GF-D8 (cell line): ENCODE measurements at places on chromosomes 3 and 15.

DNA sequence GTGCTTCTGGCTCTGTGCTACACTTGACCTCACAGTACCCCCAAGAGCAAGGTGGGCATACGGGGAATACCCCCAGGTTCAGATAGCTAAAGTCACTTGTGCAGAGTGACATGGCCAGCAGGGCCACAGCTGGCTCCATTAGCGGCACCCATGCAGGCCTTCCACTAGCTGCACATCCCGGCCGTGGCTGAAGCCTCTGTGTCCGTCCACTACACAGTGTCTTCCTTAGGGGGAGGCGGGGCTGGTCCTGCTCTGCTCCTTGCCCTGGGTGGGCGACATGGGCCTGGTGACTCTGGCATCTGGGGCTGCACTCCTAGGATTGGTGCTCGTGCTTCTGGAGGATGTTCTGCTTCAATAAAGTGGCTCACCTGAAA, 169.1 kb upstream of the IQSEC1 start:
- DNase-seq, result no peak

DNA sequence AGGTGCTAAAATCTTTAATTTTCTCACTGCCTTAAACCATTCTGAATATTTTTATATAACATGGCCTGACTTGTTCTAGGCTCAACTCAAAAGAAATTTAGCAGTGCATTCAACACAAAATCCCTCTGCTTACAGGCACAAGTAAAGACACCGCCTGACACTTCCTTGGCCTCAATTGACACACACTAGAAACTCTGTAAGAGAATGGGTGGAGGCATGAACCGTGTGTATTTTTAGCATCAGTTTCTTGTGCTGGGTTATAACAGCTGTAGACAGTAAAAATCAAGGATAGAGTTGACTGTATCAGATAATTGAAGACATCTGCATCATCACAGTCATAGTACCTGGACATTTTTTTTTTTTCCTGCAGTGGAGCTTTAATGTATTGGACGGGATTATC, 54.3 kb downstream of the SLC9A9 start:
- no peak for DNase-seq

- DNase-seq, result no peak
These were observed 198.2 kb upstream of the STRIT1 start for GRCh38 chr3:155491696-155492095.

DNA sequence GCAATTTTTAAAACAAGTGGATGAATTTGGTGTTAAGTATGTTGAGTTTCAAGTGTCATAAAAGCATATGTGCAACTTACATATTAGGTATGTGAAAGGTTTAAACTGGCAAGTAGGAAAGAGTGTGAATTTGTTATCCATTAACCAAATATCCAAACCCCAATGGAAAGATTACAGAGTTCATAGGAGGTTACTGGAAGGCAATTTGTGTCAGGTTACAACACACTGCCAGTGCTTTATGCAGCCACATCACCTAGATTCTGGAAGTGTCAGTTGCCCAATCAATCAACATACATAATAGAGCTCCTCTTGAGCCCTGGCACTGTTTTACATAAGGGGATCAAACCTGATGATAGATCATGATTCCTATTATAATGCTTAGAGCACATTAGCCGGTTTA, 261.0 kb downstream of the ROBO1 start:
- DNase-seq, result no peak

- no peak for DNase-seq
These were observed 3.9 kb downstream of the HHLA2 start for GRCh38 chr3:108300103-108300849.

GRCh38 chr3:178705925-178706324, 169.7 kb downstream of the KCNMB2 start:
- DNase-seq, result no peak

DNA sequence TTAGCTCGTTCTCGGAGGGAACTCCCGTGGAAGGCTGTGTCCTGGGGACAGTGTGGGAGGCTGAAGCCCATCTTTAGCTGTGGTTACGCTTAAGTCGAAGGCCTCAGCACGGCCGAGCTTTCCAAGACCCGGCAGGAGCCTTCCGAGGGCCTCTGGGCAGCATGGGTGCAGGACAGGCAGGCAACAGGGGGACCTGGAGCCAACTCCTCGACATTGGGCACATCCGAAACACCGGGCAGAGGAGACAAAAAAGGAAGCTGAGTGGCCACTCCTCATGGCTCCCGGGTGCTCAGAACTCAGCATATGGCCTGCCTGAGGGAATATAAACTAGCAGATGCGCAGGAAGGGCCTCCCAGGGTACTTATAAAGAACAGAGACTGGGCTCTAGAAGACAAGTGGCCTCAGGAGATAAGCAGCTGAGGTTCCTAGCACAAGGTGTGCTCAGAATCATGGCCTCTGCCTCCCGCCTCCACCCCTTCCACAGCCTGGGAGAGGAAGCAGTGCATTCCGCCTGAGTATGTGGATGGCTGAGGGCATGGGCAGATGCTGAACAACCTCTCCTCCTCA, 34.1 kb downstream of the ABTB1 start:
- no peak for DNase-seq

DNA sequence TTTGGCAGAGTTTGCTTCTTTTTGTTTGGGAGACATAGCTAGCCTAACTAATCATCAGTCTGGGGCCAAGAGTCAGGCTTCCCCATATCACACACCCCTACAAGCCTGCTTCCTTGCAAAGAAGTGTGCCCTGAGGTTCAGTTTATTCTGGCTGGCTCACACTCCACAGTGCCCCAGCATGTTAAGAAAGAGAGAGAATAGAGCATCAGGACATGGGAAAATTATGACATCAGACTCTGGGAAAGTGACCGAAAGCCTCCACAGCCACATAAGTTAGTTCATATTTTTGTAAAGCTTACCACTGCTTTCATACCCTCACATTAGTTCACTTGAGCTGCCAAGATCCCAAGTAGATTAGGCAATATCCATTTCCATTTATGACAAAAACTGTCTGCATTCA, 63.0 kb upstream of the CFAP161 start:
- no peak for DNase-seq

DNA sequence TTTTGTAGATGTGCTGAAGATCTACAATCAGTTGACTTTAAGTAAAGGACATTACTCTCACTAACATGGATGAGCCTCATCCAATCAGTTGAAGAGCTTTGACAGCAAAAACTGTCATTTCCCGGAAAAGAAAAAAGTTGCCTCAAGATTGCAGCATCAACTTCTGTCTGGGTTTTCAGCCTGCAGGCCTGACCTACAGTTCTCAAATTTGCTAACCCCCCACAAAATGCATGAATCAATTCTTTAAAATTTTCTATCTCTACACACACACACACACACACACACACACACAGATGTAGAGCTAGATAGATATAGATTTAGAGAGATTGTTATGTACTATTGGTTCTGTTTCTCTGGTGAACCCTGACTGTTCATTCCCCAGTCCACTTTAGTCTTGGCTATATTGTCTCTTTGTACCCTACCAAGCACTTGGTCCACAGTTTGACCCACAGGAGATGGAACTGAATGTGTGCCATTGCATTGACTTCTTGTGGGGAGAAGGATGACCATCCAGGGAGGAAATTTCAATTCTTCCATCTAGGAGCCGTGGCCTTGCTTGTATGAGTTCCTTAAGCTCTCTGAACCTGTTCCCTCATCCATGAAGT, 228.3 kb downstream of the CLSTN2 start:
- no peak for DNase-seq

DNA sequence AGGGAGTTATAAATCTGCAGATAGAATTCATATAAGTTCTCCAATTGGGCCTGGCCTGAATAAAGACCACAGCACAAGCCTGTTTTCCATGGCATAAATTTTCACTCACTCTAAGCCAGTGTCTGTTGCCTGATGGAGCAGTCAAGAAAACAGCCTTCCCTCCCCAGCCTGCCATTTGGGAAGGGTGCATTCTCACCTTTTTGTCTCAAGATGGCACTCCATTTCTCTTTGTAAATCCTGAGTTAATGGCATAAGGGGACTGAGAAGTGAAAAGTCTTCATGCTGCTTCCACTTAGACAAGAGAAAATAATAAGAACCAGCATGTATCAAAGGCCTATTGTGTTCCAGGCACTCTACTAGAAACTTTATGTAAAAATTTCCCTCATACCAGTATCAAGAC, 115.6 kb upstream of the MANF start:
- DNase-seq, result no peak

GRCh38 chr3:72013084-72013483, 228.1 kb upstream of the PROK2 start:
- DNase-seq, result no peak

GRCh38 chr15:79105141-79105540, 14.6 kb upstream of the RASGRF1 start:
- DNase-seq, result no peak

GRCh38 chr15:70955151-70955550, 62.5 kb downstream of the LRRC49 start:
- no peak for DNase-seq

- DNase-seq, result no peak
These were observed 357.4 kb downstream of the ERC2 start for GRCh38 chr3:56110886-56111285.

GRCh38 chr15:83794209-83794608, 140.3 kb downstream of the ADAMTSL3 start:
- DNase-seq, result no peak

- no peak for DNase-seq
These were observed 72.4 kb upstream of the BBX start for GRCh38 chr3:107450254-107450893.

DNA sequence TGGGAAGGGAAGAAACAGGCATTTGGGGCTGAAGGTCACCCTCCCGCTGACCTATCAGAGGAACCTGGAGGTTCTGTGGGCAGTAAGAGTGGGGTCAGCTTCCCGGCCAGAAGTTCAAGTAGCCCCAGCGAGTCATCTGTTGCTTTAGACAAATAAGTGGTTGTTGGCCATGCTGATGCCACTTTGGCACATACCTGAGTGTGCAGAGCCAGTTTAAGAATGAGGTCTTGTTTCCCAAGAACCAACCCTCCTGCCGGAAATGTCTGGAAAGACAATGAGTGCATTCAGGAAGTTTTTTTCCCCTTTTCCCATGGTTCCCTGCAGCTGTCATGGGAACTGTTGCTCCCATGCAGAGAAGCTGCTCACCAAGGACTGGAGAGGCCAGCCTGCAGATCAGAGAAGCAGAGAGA, 166.7 kb downstream of the ZNF621 start:
- no peak for DNase-seq

DNA sequence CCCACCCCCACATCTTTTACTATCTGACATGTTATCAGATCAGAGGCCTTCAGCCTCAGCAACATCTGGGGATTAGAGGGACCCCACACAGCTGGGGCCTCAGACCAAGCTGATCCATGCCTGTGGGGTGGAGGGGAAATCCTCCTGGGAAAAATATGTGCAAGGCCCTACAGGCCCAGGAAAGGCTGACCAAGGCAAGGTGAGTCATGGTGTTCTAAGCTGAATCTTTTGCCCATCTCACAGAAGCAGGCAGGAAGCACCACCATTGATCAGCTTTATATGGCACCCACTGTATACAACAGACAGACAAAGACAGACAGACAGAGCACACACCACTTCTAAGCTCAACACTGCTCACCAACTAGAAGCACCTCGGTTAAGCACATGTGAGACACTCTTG, 12.4 kb upstream of the PARP6 start:
- DNase-seq, result no peak

- no peak for DNase-seq
These were observed 70.7 kb downstream of the SSR3 start for GRCh38 chr3:156483961-156484787.

DNA sequence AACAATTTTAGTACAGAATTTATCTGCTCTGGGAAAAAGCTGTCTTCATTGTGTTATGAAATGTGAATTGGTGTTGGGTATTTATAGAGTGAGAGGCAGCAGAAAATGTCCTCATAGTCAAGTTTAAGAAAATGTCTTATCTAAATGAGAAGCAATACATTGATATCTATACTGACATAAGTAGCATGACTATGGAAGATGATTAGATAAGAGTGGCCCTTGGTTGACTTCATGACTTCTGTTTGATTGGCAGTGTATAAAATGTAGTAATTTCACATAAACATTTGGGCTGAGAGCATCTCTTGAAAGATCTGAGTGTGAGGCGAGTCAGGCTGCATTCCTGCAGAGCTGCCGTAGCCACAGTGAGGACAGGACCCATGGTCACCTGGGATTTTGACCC, 19.4 kb downstream of the MCTP2 start:
- DNase-seq, result no peak

DNA sequence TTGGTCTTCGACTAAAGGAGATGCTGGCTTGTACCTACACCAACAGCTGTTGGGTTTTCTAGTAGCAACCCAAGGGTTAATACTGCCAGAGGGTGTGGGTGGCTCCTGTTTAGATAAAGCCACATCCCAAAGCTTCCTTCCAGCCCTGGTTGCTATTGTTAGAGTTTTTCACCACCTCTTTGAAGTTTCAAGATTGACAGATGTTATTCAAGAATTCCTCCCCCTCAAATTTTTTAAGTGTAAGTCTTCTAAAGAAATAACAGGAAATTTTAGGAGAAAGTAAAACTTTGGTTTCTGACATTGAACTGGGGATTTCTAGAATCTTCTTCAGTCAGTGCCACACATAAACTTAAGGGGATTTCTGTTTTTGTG, 60.9 kb downstream of the TGFBR2 start:
- no peak for DNase-seq

DNA sequence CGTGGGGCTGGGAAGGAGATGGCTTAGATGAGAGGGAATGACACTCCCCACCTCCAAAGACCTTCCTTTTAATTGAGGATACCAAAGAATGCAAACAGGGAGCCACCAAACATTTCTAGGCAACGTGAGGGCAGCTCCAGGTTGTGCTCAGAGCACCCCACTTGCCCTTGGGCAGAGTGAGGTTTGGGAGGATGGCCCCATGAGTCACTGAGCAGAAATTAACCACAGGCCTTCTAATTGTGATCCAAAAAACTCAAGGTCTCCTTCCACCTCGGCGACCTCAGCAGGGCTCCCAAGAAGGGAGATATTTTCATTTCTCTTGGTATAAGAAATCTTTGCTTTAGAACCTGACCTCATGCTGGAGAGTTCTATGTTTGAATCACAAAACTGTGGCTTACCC, 305.0 kb upstream of the TPM1 start:
- DNase-seq, result no peak

GRCh38 chr3:64133987-64134386, 91.3 kb downstream of the PRICKLE2 start:
- DNase-seq, result no peak

DNA sequence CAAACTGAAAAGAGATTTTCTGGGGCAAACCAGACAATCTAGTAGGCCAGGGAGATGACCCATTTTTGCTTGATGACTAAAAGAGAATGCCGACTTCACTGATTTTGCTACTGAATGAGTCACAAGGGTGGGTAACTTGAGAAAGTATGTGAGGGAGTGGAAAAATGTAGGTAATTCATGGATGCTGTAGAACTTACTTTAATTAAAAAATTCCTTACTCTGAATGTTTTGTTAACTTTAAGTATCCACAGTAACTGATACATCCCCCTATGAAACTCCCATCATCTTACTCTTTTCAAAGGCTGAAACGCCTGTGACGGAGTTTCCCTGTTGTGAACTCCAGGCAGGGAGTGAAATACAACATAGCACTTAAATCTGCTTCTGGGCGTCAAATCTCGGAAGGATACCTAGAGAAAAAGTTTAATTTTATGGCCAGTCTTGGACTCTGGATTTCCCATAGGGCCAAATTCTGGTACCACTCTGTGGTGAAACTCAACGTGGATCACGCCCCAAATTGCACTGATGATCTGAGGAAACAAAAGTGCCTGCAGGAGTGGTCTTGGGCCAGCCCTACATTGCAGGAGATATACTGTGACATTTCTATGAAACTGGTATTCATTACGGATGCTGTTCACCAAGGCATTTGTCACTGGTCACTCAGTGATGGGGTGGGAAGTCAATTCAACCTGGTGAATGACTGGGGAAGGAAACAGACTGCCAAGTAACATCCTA, 24.0 kb downstream of the GOLIM4 start:
- DNase-seq, result no peak

- no peak for DNase-seq
These were observed 5.2 kb upstream of the CD200R1 start for GRCh38 chr3:112980080-112980479.
